ENCODE measurements at places on chromosomes 12 and 14.

GRCh38 chr12:107619831-107620230 lies 65.8 kb upstream of the PWP1 start:
- DNase-seq: no peak

- no peak for DNase-seq
Observed at GRCh38 chr12:25861226-25861625, 97.3 kb upstream of the RASSF8 start.

DNA sequence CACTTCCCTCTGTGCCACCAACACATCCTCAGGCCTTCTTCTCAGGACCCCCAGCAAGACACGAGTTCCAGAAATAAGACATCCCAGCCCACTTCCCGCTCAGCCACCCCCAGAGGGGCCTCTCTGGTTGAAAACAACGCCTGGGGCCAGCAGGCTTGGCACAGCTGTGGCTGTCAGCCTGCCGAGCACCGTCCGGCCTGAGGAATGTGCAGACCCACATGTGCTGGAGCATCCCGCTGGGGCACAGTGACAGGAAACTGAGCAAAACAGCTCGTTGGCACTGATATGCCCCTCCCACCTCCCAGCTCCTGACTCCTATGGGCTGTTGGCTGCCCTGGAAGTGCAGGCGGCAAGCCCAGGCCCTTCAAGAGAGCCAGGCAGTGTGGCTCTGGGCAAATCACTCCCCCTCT lies 1.4 kb downstream of the SYNE3 start:
- DNase-seq: peak; percentile 53

DNA sequence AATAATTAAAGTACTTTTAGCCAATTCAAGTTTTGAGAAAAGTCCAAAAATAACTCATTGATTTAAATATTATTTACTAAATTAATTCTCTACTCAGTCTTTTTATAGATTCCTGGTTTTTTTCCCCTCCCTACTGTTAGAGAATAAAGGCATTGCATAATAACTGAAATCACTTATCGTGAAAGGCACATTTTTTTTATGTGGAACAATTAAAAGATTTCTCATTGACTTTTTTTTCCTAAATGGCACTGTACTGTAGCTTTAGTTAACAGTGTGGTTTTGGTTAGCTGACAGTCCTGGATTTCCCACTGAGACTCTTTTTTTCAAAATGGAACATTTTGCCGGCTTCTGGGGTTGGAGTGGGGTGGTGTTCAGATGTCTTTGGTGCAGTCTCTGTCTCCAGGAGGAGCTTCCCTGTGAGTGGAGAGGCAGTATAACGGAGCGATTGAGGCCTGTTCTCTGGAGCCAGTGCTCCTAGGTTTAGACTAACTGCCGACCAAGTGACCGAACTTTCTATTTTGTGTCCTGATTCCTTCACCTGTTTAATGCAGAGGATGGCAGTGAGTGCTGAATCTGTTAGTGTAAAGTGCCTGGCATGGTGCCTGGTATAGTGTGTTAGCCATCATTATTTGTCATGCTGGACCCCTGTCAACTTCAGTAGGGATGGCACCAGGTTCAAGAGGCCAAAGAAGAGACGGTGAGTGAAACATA lies 117.7 kb downstream of the ADCK1 start:
- DNase-seq: no peak
